ENCODE measurements at places on chromosomes 7 and 10.

DNA sequence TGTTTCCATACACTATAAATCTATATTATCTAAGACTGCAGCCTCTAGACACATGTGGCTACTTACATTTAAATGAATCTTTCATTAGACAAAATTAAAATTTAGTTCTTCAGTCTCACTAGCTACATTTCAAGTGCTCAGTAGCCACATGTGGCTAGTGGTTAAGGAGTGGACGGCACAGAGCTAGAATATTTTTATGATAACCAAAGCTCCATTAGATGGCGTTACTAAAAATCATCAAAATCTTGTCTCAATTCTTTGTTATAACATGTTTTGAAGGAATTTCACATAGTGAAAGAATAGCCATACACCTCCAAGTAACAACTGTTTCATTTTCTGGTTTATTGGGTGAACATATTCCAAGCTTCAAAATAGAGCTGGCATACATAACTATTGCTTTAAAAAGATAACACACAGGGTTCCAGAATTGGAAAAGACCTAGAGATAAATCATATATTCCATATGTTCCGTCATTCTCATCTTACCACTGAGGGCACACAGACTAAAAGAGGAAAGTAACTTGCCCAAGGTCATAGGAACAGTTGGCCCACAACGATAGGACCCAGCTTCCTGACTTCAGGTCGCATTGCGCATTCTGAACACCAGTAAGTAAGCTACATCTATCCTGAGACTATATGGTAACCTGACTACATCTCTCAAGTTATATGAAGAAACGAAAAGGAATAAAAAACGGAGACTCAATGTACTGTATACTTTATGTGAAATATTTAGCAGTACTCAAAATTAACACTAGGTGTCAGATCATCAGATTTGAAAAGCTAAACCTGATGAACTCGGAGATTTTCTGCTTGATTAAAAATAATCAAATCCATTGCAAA, 66.6 kb downstream of the CAV1 start:
- DNase-seq = peak; percentile 37

DNA sequence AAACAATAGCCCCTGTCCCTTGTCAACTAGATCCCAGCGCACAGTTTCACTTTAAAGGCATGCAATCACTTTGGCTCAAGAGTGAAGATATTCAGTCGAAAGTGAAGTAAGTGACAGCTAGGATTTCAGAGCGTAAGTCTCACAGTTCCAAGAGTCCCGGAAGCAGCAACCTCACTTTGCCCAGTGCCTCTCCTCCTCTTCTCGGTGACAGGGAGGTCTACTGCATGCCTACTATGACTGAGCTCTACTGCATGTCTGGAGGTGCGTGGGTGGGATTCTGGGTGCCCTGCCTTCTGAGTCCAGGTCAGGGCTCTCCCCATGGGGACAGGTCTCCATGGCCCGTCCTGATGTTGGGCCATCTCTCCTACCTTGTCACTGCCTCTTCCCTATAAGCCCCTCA, 17.0 kb downstream of the PRKCQ start:
- no peak for DNase-seq

DNA sequence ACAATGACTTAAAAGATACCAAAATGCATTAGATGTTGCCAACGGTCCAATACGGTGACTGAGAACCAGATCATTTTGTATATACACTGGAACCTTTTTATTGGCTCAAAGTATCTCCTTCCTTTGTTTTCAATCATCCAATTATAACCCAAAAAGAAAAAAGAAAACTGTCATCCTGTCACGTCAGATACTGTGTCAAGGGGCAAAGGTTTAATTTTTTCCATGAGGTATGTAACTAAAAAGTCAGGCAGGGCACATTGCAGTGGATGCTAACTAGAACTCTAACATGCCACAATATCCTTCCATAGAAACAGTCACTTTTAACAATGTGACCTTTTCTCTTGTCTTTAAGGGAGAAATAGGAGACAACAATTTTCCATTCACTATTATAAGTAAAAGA, 267.6 kb upstream of the NEBL start:
- no peak for DNase-seq

- DNase-seq = no peak
Observed at GRCh38 chr7:149353739-149354504, 91.9 kb downstream of the ZNF783 start.

DNA sequence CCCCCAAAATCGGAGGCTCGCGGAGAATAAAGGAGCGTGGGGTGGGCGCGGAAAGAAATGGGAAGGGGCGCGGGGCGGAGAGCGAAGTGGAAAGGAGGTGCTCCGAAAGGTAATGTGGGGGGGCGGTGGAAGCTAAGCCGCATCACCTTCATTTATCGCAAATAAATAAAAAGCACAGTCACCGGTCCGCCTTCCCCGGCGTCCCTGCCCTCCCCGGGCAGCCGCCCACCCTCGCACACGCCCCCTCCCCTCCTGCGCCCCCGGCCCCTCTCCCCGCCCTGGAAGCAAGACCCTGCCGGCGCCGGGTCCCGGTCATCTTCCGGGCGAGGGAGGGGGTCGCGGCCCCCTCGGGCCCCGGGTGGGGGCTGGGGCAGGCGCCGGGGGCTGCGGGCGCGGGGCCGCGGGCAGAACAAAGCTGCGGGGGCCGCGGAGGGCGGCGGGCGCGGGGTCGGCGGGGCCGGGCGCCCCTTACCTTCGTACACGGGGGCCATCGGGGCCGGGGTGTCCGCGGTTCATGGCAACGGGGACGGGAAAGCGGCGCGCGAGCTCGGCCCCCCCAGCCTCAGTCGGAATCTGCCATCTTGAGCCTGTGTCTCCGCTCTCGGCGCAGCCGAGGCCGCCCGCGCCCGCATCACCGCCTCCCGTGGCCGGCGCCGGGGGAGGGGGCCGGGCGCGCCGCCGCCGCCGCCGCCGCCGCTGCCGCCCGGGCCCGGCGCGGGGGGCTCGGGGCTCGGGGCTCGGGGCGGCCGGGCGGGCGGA, 486 bp downstream of the HIPK2 start:
- peak; percentile 38 for DNase-seq

DNA sequence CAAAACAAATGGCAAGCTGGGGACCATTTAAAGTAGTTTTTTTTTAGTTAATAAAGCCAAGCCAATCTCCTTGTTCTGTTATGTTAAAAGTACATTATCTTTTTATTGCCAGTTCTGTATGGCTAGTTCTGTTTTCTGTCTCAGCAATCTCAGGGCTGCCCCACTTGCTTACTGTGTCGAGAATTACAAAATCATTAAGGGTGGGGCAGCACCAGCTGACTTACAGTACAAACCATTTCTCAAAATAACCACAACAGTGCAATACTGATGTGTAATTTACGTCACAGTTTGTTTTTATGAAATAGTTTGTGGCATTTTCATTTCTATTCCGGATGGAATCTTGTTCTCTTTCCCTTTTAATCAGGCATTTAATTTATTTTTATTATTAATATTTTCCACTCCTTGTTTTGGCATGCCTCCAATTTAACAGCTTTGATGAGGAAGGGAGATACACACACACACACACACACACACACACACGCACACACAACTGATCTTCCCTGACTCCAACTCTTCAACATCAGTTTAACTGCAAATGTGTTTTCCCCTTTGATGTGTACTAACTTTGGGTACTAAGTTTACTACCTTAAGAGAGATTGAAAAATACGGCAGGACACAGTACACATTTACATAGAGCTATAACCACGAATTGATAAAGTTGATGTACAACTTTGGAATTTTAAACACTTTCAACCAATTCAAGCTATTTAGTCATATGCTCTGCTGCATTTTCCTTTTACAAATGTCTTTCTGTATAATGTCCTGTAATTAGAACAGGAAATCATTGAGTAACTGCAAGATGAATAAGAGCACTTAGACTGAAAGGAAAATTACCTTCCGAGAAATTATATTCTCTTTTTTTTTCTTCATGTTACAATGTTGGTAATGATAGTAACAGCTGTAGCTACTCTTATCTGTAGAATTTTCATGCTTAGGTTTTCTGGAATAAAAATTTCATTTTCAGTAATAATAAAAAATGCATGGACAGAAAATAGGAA, 91.5 kb downstream of the ARID5B start:
- DNase-seq = peak; percentile 80

GRCh38 chr10:123760356-123761037, 94.3 kb downstream of the GPR26 start:
- DNase-seq = no peak

DNA sequence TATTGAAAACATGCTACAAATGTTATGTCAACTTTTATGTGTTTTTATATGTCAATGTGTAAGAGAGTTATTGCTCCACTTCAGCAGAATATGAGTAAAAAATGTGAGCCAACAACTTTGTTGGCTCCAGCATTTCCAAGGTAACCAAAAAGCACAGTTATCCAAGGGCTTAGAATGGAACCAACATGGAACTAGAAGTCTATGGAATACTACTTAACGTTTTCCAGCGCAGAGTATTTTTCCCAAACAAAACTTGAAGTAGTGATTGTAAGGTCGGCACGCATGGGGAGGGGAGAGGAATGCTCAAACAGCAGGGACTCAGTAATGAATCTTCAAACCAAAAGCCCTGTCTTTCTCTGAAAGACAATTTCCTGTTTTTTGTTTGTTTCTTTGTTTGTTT, 45.0 kb upstream of the TSPAN13 start:
- peak; percentile 20 for DNase-seq

Measured in AG08395 (cell line).